ENCODE measurements at places on chromosomes 6 and 20.

- DNase-seq, result no peak
Measured at GRCh38 chr6:116973976-116974375, 96.9 kb downstream of the RFX6 start.

- DNase-seq, result no peak
Measured at GRCh38 chr6:169368200-169368599, 114.6 kb upstream of the THBS2 start.

GRCh38 chr6:10771371-10771894, 23.8 kb downstream of the TMEM14B start:
- no peak for DNase-seq

- no peak for DNase-seq
Measured at GRCh38 chr6:107272246-107272645, 156.9 kb upstream of the BEND3 start.

DNA sequence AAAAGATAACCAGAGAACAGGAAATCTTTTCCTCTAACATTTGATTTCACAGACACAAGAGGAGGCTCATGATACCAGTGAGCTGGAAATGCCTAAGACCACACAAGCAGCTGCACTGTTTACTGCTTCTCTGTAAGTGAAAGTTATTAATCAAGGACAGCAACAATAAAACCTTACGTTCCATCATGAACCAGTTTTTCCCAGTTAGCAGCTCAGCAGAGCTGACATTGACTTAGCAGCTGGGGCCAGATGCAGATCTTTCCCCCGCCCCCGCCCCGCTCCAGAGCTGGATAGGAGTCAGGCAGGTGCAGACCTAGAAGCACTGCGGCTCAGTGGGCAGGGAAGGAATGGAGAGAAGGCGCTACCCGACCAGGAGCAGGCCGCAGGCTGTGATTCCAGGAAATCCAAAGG, 275.2 kb downstream of the GMDS start:
- no peak for DNase-seq

GRCh38 chr20:2680046-2680445, 12.5 kb upstream of the EBF4 start:
- peak; percentile 63 for DNase-seq

DNA sequence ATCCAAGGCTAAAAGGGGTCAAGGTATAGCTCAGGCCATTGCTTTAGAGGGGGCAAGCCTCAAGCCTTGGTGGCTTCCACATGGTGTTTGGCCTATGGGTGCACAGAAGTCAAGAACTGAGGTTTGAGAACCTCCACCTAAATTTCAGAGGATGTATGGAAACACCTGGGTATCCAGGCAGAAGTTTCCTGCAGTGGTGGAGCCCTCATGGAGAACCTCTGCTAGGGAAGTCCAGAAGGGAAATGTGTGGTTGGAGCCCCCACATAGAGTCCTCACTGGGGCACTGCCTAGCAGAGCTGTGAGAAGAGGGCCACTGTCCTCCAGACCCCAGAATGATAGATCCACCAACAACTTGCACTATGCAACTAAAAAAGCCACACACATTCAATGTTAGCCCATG, 678.7 kb upstream of the ADGRB3 start:
- no peak for DNase-seq

DNA sequence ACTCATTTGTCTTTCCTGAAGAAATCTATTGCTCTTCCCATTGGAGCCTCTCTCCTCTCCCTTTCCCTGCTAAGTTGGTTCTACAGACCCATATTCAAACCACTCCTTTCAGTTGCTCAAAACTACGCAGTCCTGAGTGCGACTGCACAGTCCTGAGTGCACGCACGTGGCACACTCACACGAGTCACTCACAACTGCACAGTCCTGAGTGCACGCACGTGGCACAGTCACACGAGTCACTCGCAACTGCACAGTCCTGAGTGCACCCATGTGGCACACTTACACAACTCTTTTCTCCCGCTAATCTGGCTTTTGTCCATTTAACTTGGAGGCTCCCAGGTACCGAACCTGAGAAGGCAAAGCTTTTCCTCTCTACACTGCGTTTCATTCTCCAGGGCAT, 159.7 kb downstream of the RNASET2 start:
- DNase-seq, result no peak

DNA sequence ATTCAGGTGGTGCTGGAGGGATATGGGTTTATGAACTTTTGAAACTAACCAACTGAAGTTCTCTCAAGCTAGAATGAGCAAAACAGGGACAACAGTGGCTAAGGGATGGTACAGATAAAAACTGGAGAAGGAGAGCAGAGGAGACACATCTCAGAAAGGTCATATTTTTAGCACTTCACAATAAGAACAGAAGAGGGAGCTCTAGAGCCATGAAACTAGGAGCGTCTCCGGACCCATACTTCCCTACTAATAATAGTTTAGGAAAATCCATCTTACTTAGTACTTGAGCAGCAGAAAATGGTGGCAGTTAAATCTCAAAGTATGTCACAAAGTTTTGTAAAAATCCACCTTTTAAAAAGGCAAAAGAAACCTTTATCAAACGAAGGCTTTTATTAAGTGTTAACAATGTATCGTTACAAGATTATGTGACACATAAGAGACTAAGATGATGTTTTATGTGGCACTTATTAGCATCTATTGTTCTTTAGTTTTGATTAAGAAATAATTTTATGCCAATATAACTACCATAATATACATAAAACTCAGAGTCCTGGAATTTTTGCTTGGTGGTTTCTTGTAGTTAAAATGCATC, 278.6 kb downstream of the TBC1D32 start:
- peak; percentile 64 for DNase-seq

- DNase-seq, result no peak
Measured at GRCh38 chr6:50116390-50116789, 66.7 kb upstream of the DEFB112 start.

DNA sequence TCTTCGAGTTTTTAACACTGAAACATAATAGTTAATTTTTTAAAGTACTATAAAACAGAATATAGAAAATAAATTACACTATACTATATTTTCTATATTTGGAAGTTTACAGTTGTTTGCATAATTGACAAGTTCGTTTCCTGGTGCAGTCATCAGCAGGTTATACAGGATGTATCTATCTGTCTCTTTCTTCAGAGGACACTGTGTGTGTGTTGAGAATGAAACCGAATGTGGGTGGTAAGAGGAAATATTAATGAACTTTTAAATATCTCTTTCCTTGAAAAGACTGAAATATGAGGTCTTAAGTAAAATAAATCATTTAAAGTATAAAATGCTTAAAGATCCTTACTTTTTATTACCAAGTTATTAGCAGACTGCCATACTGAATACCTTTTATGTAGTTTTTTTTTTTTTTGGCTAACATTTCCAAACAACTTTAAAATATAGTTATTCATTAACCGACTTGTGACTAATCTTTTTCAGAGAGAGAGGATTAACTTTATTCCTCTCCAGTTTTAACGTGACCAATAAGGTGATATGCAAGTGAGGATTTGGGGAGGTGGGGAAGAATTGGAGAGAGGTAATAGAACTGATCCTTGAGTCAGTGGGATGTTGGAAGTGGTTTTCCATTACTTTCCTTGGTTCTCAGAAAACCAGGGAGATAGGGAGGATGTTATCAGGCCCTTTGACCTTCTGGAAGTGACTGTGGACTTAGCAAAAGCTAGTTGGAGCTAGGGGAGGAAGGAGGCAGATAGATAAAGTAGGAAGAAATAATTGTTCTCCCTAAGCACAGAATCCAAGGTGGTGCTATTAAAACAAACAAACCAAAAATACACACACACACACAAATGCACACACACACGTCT, 380.0 kb upstream of the FLRT3 start:
- DNase-seq, result no peak

DNA sequence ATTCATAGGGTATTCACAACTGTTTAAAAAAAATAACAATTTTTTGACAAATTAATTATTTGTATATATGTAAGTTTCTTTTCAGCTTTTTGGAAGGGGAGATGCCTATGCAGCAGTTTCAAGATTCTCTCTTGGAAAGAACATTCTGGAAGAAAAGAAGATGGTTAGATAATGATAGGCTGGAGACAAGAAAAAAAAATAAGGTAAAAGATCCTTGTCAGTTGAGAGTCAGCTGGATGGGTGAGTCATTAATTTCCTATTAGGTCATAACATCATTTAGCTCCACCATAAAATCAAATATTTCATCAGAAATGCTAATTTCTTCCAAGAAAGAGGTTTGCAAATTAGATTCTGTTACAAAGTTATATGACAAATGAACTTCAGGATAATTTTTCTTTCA, 880.4 kb downstream of the EPHA7 start:
- DNase-seq, result no peak

DNA sequence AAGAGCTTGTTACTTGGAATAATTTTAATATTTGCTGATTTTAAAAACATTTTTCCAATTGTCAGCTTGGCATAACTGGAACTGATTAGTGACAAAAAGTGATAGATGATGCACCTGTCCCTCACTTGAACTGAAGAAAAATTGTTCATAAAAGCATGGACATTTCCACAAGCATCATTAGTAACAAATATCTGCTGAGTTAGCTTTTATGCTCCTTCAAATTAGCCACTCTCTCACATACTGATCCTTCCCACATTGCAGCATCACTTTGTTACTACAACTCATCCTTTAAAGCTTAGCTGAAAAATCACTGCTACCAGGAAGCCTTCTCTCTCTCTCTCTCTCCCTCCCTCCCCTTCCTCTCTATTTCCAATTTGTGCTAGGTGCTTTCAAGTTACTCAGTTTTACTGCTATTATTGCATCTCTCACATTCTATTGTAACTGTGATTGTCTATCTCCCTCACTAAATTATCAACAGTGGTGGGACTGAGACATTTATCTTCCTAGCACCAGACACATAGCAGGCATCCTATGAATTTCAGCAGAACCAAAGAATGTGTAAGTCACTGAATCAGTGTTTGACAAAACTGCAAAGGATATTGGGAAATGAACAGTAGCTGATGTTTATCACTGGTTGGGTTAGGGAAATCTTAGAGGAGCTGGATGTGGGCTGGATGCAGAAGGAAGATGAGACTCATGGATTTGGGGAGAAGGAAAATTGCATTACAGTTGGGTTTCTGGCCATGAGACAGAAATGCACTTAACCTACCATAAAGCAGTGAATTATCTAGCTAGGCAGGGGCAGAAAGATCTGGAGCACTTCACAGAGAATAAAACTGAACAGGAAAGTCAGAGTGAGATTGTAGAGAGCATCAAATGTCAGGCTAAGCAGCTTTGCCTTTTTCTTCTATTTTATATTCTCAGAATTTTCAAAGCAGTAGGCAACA, 128.4 kb upstream of the PLN start:
- no peak for DNase-seq

DNA sequence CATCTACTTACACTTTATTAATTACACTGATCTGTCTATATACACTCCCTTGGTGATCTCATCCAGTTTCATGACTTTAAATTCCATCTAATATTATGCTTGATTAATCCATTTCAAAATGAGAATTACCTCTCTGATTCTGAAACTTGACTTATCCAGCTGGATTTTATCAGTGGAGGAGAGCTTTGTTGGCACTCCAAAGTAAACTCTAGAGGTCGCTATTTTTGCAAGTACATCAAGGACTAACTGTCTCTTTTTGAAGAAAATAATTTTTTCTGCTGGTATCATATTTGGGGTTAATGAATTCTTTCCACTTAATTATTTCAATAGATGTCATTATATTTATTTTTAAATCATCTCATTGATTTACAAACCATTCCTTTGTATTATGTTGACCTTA, 630.3 kb upstream of the MAN1A1 start:
- DNase-seq, result peak; percentile 8

DNA sequence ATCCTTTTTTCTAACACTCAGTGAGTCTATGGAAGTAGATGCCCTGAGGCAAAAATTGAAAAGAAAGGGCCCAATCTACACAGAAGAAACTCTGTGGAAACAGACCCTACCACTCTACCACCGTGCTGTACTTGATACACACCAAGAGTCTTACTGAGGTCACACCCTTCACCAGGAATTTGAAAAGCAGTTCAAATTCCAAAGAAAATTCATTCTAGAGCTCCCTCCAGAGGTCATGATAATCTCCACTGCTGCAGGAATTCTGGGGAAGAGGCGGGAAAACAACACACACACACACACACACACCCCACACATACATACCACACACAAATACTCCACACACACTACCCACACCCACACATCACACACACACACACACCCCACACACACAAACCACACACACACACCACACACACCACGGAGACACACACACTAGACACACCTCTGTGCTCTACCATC, 336.8 kb downstream of the HDGFL1 start:
- no peak for DNase-seq

DNA sequence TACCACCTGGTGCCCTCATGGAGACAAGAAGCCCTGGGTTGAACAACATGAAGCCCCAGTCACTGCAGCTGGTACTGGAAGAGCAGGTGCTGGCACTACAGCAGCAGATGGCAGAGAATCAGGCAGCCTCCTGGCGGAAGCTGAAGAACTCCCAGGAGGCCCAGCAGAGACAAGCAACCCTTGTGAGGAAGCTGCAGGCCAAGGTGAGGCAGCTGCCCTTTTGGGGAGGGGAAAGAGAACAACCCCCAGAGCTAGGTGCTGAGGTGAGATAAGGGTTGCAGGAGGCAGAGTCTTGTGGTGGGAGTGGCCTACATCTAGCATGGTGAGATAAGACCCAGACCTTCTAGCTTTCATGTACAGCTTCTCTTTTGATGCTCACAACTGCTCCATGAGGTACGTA, 7.0 kb downstream of the CEP250 start:
- no peak for DNase-seq

DNA sequence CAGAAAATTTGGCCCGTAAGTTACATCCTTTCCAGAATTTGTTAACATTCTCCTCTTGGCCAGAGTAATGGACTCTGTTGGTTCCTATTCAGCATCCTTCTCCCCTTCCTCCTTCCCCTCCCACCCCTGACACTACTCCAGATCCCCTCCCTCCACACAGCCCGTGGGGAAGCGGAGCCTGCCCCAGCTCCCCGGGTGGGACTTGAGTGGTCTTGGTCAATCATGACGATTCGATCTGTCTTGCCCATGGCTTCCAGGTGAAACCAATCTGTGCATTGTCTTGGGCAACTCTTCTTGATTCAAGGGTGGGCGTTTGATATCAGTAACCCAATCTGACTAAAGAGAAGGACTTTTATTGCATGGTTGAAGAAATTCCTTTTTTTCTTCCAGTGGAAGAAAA, 143.9 kb downstream of the ANKRD60 start:
- no peak for DNase-seq

DNA sequence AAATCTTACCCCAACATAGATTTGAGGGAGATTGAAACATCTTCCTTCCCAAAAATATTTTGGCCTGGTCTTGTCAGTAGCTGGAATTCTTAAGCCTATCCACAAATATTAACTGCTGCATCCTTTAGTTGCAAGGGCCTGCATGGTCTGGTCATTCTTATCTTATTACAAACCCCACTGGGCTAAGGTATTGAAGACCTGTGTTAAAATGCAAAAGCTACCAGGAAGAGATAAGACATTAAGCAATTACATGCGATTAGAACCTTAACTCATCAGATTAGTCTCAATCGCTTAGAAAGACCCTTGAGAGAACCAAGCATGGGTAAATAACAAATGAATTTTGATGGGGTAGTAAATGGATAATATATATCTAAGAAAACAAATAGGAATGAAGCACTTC, 426.6 kb downstream of the FRK start:
- DNase-seq, result no peak

GRCh38 chr6:57247603-57248002, 25.5 kb upstream of the RAB23 start:
- DNase-seq, result no peak

GRCh38 chr6:34276191-34276590, 27.4 kb upstream of the SMIM29 start:
- no peak for DNase-seq
